Uterine smooth muscle cell (primary cell): ENCODE measurements at places on chromosomes 5 and 9. TPM values are rescaled to one million over a fixed set of nuclear protein-coding genes. Genes with fewer than 3 reads are reported as not detected.

The ITK gene
- total RNA-seq, result not detected in 2 replicates

The PCDHGC5 gene
- total RNA-seq, result 2.3 and 2.9 TPM in 2 replicates

The CCDC192 gene
- not detected in 2 replicates for total RNA-seq

The PCDHGA5 gene
- 0.55 and 0.87 TPM in 2 replicates for total RNA-seq

The IFNK gene
- total RNA-seq, result 0.12 TPM in 1 of 2 replicates, not detected in the other

The HIGD2A gene
- total RNA-seq, result 17.0 and 25.4 TPM in 2 replicates

The SLC6A7 gene
- total RNA-seq, result under 0.01 TPM in 1 of 2 replicates, not detected in the other

The CAVIN4 gene
- total RNA-seq, result 0.89 and 1.6 TPM in 2 replicates

The PCDHAC1 gene
- total RNA-seq, result 0.11 and 0.25 TPM in 2 replicates

The C9orf50 gene
- total RNA-seq, result 0.12 TPM in 1 of 2 replicates, not detected in the other

The STC2 gene
- 120 and 287 TPM in 2 replicates for total RNA-seq
